ENCODE measurements at places on chromosomes 13 and 19.

- DNase-seq, result no peak
Measured at GRCh38 chr13:103703246-103703645, 637.0 kb upstream of the SLC10A2 start.

DNA sequence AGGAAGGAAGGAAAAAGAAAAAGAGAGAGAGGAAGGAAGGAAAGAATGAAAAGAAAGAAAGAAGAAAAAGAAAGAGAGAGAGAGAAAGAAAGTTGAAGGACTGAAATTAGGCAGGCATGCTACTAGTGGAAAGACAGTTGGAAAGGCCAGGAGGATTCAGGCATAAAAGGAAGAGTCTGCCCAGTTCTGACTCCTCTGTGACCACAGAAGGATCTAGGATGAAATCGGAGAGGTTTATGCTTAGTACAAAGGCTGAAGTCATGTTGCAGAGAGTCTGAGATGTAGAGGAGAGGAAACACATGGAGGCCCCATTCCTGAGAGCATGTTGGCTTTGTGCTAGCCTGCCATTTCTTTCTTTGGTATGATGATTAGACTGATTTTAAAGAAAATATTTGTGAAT, 246.5 kb upstream of the ARGLU1 start:
- no peak for DNase-seq

DNA sequence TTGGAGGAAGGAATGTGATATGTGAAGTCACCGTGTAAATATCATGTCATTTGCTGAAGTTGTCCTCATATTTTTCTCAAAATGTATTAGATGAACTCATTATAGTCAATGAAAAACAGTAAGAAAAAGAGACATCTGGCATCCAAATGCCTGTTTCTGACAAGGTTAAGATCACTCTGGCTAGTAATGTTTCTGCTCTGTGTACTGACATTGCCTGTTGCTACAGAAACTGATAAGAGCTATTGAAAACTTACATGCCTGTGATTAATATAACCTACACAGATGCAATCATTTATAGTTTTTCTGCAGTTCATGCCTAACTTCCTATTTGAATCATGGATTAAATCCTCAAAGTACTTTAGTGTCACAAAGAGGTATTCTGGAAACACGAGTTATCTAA, 249.8 kb downstream of the NBEA start:
- DNase-seq, result no peak

DNA sequence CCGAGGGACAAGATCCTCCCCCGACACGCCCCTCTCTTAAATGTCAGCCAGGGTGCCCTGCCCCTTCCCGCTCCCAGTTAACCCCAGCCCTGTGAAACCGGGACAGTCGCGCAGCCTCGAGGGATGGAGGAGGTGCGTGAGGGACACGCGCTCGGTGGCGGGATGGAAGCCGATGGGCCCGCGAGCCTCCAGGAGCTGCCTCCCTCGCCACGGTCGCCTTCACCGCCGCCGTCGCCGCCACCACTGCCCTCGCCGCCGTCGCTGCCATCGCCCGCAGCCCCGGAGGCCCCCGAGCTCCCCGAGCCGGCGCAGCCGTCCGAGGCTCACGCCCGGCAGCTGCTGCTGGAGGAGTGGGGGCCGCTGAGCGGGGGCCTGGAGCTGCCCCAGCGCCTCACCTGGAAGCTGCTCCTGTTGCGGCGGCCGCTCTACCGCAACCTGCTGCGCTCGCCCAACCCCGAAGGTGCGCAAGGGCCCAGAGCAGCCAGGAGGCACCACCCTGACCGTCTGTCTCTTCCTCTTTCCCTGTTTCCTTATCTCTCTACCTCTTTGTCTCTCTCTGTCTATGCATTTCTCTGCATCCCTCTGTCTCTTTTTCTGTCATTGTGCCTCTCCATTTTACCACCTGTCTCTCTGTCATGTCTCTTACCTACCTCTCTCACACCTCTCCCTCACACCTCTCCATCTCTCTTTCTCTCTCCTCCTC, at the start of gene NCCRP1:
TSS of gene NCCRP1 (plus strand) at position 105 of the 703 bp plus-strand sequence. CDS start at position 124, 19 bp downstream.
- no peak for DNase-seq

DNA sequence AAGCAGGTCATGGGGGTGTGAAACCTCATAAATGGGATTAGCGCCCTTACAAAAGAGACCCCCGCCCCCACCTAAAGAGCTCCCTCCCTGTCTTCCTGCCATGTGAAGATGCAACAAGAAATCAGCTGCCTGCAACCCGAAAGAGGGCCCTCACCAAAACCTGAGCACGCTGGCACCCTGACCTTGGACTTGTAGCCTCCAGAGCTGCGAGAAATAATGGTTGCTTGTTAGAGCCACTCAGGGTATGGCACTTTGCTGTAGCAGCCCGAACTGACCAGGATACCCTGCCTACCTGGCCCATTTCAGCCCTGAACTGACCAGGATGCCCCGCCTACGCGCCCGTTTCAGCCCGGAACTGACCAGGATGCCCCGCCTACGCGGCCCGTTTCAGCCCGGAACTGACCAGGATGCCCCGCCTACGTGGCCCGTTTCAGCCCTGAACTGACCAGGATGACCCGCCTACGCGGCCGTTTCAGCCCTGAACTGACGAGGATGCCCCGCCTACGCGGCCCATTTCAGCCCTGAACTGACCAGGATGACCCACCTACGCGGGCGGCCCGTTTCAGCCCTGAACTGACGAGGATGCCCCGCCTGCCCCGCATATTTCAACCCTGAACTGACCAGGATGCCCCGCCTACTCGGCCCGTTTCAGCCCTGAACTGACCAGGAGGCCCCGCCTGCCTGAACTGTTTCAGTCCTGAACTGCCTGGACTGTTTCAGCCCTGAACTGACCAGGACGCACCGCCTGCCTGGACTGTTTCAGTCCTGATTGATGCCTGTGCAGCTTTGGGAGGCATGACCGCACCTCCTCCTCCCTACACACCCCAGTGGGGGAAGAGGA, 120.0 kb downstream of the UQCRFS1 start:
- no peak for DNase-seq

GRCh38 chr13:103101901-103102300, 35.7 kb upstream of the SLC10A2 start:
- no peak for DNase-seq

DNA sequence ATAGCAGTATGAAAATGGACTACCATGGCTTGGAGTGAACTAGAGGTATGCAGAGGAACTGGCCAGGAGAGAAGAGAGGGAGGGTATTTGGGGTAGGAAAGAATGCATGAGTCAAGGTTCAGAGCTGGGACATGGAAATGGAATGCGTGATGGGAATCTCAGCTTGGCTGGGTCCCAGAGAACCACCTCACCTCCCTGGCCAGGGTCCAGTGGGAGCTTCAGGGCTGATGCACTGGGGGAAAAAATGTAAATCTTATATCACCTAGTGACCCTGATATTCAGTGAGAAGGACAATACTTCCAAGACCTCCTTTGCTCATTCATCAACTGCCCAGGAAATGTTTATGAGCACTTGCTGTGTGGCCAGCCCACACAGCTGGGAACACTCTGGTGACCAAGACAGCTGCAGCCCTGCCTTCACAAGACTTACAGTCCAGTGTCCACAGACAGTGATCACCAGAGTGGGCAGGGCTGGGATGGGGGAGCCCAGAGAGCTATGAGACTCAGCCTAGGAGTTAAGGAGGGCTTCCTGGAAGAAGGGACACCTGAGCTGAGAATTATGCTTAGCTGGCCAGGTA, 12.8 kb downstream of the IGSF23 start:
- no peak for DNase-seq

- no peak for DNase-seq
Measured at GRCh38 chr13:105602956-105603670, 932.3 kb downstream of the EFNB2 start.

GRCh38 chr19:44657211-44657921, 13.7 kb downstream of the PVR start:
- DNase-seq, result peak; percentile 85

GRCh38 chr19:31301306-31301980, 47.8 kb downstream of the TSHZ3 start:
- DNase-seq, result no peak
